Cortex of kidney (tissue), 1 donor: ENCODE measurements at places on chromosomes 6 and 20.

- no peak for DNase-seq
Observed at GRCh38 chr20:47351643-47352331, 4.7 kb downstream of the ZMYND8 start.

DNA sequence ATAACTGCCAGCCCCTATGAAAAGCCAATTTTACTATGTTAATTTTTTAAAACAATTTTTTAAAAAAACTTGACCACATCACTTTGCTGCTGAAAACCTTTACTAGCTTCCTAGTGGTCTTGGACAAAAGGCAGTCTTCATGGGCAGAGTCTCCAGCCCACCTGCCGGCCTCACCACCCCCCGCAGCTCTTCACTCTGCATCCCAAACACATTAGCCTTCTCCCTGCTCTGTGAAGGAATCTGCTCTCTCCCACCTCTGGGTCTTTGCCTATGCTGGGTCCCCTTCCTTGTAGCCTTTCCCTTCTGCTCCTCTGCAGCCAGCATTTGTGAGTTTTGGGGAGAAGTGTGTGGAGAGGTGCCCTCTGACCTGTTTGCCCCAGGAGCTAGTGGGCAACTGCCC is 170.7 kb upstream of the MLN start:
- DNase-seq: no peak

- DNase-seq: no peak
Observed at GRCh38 chr20:5510446-5510845, 193.7 kb upstream of the PROKR2 start.

DNA sequence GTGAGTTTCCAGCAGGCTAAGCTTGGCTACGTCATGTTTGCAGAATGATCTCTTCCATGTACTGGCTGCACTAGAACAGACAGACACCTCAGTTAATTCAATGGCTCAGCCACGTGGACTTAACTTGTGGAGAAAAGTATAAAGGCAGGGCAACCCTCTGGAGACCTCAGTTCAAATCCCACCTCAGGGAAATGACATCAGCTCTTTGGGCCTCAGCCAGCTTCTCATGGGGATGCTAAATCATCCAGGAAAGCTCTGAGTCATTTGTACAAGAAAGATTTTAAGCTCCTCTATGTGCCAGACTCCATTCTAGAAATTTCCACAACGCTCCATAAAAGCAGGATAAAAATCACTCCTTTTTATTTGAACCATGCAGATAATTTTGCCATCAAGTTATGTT is 128.5 kb upstream of the SALL4 start:
- no peak for DNase-seq

DNA sequence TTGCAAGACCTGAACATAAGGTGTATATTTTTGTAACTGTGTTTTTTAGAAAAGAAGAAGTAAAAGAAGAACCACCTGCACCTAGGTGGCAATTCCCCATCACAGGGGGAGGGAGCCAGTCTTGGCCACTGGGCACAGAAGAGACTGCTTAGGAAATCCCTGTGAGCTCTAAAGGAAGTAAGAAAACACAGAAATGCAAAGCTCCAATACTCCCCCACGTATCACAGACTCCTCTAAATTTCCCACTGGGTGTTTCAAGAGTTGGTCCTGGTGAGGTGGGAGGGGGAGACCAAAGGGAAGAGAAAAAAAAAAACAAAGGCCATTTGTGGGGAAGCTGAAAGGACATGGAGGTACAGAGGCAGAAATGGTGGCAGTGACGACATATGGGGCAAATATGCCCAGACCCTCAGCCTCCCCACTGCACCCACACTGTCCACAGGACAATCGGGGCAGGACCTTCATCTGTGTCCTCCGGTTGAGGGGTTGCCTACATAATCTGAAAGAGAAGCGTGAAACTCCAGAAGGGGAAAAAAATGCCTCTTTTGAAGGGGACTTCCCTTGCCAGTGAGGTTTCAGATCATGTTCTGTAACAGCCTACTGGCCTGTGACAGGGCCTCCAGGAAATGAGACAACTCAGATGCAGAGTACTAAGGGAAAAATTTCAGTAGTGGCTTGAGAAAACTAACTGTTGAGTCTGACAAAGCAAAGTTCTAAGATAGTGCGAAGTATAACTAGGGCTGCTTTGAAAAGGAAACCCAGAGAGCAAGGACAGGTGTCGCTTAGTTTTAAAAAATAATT is 226.2 kb upstream of the MARCKS start:
- DNase-seq: no peak

DNA sequence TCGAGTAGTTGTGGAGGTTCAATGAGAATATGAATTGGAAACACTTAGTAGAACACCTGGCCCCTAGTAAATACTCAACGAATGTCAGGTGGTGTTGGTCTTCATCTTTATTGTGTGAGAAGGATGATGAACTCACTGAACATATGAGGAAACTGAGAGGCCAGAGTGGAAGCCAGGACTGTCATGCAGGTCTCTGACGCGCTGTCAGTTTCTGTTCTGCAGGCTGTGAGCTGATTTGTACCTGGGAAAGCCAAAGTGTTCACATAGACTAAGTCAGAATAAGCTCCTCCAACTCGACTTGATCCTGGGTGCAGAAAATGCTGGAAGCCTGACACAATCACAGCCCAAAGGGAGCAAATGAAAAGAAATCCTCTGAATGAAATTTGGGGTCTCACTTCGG is 222.2 kb downstream of the LY86 start:
- DNase-seq: no peak

DNA sequence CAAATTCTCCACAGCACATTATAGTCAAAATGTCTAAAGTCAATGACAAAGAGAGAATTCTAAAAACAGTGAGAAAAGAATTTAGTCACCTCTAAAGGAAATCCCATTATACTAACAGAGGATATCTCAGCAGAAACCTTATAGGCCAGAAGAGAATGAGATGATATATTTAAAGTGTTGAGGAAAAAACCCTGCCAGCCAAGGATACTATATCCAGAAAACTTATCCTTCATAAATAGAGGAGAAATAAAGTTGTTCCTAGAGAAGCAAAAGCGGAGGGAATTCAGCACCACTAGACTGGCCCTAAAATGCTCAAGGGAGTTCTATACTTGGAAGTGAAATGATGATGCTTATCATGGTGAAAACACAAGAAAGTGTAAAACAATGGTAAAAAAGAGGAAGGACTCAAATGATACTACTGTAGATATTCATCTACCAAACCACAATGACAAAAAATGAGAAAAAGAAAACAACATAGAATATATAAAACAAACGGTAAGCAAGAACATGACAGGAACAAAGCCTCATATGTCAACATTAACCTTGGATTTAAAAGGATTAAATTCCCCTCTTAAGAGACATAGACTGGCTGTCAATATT is 16.7 kb downstream of the GPRC6A start:
- DNase-seq: no peak

GRCh38 chr6:52077180-52077884 is 10.1 kb downstream of the PKHD1 start:
- no peak for DNase-seq

DNA sequence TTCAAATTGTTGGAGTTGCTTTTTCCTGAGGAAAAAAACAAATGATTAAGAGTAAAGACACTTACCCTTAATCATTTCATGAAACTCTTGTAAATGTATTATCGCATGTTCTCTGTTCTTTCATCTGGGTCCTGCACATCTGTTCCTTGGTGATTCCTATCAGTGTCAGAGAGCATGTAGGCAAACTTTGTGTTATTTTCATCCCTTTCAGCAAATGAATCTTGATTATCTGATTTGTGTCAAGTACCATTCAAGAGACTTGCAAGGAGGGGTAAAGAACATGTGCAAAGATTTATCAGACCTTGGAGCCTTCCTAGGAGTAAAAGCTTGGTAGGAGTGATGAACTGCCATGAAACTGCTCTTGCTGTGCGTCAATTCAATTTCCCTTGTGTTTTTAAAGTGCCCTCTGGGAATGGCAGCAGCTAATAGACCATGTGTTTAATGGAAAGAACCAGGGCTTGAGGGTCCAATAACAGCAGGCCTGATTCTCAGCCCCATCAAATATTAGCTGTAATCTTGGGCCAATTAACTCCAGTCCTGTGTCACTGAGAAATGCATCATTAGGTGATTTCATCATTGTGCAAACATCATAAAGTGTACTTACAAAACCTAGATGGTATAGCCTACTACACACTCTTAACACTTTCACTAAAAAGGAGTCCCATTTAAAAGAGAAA is 118.9 kb upstream of the CEP85L start:
- no peak for DNase-seq

GRCh38 chr6:111921103-111921502 is 47.9 kb upstream of the FYN start:
- no peak for DNase-seq

DNA sequence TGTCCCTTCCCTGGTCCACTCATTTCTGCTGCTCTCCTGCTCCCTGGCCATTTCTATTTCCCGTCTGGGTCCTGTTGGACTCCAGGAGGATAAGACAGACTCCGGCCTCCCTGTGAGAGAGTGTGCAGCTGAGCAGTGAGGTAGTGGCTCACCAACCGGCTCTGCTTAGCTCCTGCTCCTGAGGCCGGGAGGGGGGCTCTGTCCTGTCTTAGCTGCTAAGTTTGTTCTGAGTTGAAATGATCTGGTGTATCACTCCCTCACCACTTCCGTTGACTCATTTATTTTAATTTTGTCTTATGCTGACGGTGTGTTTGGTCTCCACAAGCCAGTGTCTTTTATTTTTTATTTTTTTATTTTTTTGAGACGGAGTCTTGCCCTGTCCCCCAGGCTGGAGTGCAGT is 148.5 kb upstream of the PDE10A start:
- DNase-seq: no peak

DNA sequence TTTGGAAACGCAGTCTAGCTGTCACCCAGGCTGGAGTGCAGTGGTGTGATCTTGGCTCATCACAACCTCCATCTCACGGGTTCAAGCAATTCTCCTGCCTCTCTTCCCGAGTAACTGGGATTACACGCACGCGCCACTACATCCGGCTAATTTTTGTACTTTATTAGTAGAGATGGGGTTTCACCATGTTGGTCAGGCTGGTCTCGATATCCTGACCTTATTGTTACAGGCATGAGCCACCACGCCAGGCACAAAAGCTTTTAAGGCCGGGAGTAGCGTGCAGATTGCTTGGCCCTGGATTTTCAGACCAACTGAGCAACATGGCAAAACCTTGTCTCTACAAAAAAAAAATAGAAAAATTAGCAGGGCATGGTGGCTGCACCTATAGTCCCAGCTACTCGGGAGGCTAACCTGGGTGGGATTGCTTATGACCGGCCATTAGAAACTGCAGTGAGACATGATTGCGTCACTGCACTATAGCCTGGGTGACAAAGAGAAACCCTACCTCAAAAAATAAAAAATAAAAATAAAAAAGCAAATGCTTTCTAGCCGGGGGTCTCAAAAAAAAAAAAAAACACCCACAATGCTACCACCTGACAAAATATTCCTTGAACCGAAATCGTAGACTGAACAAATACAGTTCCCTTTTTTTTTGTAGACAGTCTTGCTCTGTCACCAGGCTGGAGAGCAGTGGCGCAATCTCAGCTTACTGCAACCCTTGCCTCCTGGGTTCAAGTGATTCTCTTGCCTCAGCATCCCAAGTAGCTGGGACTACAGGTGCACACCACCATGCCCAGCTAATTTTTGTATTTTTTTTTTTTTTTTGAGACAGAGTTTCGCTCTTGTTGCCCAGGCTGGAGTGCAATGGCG is 15.0 kb downstream of the RBM39 start:
- no peak for DNase-seq

DNA sequence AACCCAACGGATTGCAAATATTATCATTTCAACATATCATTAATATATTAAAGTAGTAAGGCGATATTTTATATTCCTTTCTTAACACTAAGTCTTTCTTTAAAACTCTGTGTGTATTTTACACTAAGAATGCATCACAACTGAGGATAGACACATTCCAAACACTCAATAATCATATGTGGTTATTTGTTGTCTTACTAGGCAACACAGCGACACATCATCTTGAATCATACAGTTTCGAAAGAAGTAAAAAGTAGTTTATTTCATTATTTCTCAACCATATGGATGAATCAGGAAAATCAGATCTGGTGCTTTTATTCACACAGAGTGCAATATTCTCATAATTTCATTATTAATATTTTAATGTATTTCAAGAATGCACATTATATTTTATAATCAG is 662.4 kb downstream of the EPHA7 start:
- DNase-seq: no peak

DNA sequence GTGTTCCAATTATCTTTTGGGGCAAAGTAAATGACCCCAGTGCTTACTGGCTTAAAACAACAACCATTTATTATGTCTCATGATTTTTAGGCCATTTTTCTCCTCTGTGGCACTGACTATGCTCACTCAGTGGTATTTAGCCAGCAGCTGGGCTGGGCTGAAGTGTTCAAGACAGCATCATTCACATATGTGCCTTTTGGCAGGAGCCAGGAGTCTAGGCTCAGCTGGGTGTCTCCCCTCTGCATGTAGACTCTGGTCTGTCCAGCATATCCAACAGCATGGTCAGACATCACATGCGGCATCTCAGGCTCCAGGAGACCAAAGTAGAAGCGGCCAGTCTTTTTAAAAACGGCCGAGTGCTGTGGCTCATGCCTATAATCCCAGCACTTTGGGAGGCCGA is 120.3 kb upstream of the TOP1 start:
- DNase-seq: no peak

DNA sequence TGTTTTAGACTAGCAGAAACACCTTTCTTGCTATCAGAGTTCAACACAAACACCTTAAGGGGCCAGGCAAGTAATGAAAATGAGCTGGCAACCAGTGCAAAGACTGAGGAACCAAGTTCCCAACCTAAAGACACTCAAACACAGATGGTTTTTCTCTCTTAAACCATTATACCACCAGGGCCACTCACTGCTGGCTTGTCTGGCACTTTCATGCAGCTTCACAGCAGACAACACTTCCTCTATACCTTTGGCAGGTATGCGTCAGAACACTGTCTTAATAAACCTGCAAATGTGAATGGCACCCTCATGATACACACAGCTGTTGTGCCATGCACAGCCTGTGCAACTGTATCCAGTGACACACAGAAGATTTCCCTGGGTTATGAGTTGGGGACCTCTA is 41.6 kb downstream of the NFATC2 start:
- DNase-seq: no peak

- DNase-seq: no peak
Observed at GRCh38 chr6:148967011-148967520, 220.2 kb downstream of the UST start.

DNA sequence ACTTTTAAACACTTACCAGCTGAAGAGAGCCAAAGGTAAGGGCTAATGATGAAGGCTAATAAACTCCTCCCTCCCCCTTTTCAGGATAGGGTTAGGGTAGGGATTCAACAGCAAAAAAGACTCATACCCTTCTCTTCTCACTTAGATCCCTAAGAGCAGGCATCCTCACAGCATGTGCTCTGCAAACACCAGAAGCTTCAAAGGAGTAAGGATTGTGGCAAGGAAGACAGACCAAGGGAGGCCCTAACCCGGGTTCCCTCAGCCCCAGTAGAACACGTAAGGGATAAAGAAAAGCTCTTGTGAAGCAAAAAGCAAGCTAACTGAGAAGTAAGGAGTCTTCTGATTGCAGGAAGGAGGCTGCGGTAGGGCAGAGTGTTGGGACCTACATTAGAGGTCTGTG is 11.6 kb downstream of the MAP3K7 start:
- DNase-seq: no peak

- DNase-seq: no peak
Observed at GRCh38 chr6:32070814-32071543, 32.8 kb downstream of the CYP21A2 start.

- DNase-seq: no peak
Observed at GRCh38 chr6:78390066-78390465, 477.3 kb upstream of the IRAK1BP1 start.
